ENCODE measurements at places on chromosomes 6 and 20.
A peak's percentile ranks its signal among the peaks of the same experiment; 100 is the strongest.

DNA sequence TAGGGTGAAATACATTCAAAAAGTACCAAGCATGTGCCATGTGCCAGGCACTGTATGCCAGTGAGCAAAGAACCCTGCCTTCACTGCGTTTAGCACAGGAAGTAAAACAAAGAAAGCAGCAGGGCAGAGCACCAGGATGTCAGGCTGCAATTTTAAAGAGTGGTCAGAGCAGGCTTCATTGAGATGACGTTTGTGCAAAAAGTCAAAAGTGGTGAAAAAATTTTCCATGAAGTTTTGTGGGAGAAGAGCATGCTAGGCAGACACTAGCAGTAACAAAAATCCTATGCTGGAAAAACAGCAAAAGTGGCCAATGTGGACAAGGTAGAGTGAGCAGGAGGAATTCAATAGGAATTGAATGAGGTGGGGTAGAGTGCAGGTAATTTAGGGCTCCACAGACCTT is 31.3 kb downstream of the AKIRIN2 start:
- DNase-seq = no peak

GRCh38 chr6:24251339-24251738 is 106.5 kb downstream of the DCDC2 start:
- no peak for DNase-seq

DNA sequence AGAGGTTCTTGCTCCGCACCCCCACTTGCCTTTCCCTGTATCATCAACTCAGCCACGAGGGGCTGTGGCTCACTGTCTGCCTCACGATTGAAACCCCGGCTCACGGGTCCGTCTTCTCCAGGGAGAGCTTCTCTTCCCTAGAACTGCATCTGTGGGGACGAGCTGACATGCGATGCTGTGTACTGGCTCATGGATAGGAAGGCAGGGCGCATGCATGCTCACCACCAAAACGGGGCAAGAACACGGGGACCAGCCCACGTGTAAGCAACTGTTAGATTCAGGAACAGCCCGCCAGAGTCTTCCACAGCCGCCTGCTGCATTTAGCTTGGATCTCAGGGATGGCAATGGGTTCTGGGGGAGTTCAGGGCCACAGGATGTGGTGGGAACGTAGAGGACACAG is 275.9 kb upstream of the CDH4 start:
- DNase-seq = no peak

DNA sequence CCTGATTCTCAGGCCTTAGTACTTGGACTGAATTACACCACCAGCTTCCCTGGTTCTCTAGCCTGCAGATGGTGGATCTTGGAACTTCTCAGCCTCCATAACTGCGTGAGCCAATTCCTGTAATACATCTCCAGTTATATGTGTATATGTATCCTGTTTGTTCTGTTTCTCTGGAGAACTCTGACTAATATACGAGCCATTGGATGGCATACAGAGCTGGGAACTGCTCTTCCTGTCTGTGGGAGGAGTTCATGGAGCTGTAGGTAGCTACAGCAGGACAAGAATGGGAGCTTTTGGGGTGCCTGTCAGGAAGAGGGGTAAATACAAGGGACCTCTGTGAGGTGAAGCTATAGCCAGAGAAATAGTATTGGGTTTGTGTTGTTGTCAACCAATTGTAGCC is 41.2 kb downstream of the TMEM14A start:
- DNase-seq = no peak

DNA sequence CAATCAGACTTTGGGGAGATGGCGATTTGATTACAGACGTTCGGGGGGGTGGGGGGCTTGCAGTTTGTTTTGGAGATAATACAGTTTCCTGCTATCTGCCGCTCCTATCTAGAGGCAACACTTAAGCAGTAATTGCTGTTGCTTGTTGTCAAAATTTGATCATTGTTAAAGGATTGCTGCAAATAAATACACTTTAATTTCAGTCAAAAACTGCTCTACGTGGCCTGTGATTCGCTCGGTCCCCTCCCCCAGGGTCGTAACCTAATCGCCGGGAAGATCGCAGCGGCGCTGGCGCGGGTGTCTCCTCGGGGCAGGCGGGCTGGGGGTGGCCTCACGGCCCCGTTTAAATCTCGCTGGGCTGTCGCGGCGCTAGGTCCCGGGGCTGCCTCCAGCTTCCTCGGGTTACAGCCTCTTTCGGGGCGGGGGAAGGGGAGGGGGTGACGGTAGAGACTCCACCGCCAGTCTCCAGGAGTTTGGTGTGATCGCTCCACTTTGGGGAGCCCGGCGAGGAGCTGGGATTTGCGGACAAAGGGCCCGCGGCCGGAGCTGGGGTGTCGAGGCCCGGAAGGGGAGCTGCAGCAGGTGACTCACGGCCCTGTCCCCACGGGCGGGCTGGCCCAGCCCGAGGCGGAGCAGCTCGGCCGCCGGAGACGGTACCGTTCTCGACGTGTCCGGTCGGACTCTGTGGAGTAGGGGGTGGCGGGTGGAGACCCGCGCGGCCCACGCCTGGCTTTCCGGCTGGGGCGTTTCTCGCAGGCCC is 4.2 kb downstream of the FOXC1 start:
- no peak for DNase-seq

DNA sequence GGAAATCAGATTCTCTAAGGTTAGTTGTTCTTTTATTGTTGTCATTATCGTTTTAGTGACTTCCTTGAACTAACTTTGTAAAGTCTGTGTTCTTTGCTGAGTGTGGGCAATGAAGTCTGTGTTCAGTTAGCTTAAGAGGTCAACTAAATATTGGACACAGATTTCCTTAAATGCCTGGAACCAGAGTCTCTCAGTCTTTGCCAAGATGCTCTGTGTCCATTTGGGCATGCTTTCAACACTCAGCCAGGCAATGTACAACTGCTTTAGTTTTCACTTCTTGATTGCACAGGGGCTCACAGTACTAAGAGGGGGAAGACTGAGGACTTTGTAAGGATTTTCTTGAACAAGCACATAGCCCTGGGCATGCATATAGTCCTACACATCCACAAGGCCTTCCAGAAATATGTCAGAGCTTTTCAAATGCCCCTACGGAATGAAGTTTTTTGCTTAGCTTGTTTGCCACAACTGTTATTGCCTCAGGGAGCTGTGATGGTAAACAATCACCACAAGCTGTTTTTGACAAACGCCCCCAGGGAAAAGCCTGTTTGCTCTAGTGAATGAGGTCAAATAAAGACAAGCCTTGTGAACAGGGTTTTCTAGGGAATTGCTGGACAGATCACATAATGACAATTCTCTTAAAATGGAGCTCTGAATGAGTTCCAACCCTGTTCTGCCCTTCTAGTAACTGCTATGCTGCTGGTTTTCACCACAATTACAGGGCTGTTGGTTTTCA is 82.5 kb downstream of the B3GAT2 start:
- DNase-seq = no peak

DNA sequence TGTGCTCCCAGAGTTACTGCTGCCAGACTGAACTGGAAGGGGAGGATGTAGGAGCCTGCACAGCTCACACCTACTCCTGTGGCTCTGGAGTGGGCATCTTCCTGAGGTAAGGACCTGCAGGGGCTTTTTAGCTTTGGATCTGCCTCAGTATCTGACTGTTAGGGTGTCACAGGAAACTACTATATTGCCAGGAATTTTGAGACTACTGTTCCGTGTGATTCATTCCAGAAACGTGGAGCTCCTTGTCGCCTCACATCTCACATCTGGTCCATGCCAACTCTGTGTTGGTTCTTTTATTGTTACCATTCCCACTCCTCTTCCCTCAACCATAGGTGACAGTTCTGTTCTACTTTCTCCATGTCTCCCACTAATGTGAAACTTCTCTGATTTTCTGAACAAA is 34.1 kb downstream of the PRPH2 start:
- DNase-seq = no peak

GRCh38 chr20:35619196-35620095 is 3.8 kb downstream of the SPAG4 start:
- DNase-seq = no peak

- DNase-seq = no peak
Observed at GRCh38 chr6:100167585-100167984, 173.6 kb upstream of the MCHR2 start.

DNA sequence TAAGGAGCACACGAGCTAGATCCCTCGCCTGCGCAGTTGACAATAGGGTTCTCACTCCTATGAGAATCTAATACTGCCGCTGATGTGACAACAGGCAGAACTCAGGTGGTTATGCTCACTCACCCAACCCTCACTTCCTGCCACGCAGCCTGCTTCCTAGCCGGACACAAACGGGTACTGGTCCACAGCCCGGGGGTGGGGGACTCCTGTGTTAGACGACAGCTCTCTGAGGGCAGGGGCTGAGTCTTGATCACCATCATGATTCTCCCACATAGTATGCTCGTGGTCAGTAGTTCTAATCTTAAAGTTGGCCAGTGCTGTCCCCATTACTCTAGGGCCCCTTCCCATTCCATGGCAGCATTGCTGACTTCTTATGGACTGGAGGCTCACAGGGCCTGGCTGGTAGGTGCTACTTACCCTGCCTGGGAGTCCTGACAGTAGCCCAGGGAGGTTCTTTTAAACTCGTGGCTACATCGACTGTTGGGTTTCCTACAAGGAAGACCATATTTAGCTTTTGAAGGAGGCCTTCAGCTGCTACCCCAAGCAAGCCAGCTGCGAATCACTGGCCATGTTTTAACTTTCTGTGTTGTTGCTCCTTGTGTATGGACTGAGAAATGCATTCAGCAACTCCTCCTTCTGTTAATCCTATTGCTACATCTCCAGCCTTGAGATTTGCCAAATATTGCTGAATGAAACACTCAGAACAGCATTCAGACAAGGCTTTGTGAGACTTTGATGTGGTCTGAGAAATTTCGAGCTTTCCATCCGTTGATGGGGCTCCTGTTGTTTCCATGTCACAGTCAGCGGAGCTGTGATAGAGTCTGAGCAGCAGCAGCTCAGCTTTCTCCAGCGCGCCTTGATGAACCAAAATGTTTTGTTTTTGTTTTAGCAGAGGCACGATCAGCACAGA is 300.3 kb downstream of the NRN1 start:
- DNase-seq = no peak

GRCh38 chr6:6823568-6824224 is 235.2 kb downstream of the LY86 start:
- DNase-seq = no peak

- no peak for DNase-seq
Observed at GRCh38 chr6:54431466-54431865, 123.2 kb downstream of the TINAG start.

DNA sequence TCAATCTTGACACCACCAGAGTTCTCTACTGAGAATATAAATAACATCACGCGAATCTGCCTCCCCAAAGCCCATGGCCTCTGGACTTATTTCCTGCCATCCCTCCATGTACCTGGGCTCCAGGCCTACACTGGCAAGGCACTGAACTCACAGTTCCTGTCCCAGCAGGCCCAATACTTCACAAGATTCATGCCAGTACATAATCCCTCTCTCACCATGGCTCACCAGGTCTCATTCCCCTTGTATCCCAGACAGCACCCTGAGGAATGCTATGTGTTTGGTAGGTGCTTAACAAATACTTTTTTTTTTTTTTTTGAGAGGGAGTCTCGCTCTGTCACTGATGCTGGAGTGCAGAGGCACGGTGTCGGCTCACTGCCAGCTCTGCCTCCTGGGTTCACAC is 1.9 kb downstream of the KIF16B start:
- no peak for DNase-seq

- DNase-seq = no peak
Observed at GRCh38 chr6:3541006-3541585, 84.2 kb upstream of the SLC22A23 start.

DNA sequence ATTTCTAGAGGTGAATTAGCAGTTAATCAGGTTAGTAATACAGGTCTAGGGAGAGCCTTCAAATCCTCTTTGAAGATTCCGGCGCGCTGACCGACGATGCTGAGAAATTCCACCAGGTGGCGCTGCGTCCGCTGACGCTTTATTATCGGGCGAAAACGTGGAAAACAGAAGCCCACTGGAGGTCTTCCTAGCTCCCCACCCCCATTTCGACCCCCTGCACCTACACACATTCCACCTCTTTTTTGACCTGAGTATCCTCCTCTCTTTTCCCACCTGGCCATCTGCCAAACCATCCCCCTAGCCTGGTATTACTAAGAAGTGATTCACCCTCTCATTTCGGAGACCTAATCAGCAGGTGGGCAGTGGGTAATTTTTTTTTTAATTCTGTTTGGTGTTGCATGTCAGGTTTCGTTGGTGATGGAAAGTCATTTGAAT is 65.4 kb upstream of the RIN2 start:
- no peak for DNase-seq

- DNase-seq = no peak
Observed at GRCh38 chr6:126795161-126795560, 323.3 kb upstream of the RSPO3 start.

- DNase-seq = no peak
Observed at GRCh38 chr6:106684011-106684410, 54.6 kb downstream of the QRSL1 start.

GRCh38 chr6:12969966-12970365 is 253.4 kb downstream of the PHACTR1 start:
- DNase-seq = peak; percentile 68

- DNase-seq = no peak
Observed at GRCh38 chr6:160766989-160767646, 65.1 kb downstream of the PLG start.
